ENCODE measurements at places on chromosomes 3 and 15. TPM values are rescaled to one million over a fixed set of nuclear protein-coding genes. Genes with fewer than 3 reads are reported as not detected.

The ROPN1 gene
- 0.92 TPM for total RNA-seq

The GOLGA6B gene
- not detected for total RNA-seq

The IL17RC gene
- 17.8 TPM for total RNA-seq

The CALML4 gene
- 1.3 TPM for total RNA-seq

The PLXND1 gene
- total RNA-seq: 1.8 TPM

The PYDC2 gene
- total RNA-seq: not detected

The OXSM gene
- total RNA-seq: 11.5 TPM

The GHSR gene
- total RNA-seq: not detected

The NEK10 gene
- 2.7 TPM for total RNA-seq

The AADACL2 gene
- total RNA-seq: under 0.01 TPM

The CSPG5 gene
- total RNA-seq: 0.50 TPM

The SAMD7 gene
- not detected for total RNA-seq
